Activated CD4-positive, alpha-beta T cell treated with anti-CD3 and anti-CD28 coated beads for 36 hours (primary cell): ENCODE measurements at places on chromosomes 4 and X.

GRCh38 chr4:97353876-97354275 lies 789.4 kb downstream of the STPG2 start:
- no peak for DNase-seq

DNA sequence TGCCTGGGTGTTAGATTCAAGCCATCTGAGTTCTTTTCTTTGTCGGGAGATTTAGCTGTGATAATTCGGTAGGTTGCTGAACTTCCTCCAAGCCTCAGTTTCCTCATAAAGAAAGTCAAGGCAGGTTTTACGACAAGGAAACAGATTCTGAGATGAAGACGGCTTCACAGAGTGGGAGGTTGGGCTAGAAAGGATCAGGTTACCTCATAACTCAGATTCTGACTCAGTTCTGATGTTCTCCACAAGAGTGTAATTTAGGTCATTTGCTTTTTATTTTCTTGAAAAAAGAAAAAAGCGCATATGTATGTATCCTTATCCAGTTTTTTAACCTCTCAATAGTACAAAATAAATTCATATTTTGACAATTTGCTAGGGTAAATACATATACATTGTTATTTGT lies 47.2 kb upstream of the ELOVL6 start:
- no peak for DNase-seq

DNA sequence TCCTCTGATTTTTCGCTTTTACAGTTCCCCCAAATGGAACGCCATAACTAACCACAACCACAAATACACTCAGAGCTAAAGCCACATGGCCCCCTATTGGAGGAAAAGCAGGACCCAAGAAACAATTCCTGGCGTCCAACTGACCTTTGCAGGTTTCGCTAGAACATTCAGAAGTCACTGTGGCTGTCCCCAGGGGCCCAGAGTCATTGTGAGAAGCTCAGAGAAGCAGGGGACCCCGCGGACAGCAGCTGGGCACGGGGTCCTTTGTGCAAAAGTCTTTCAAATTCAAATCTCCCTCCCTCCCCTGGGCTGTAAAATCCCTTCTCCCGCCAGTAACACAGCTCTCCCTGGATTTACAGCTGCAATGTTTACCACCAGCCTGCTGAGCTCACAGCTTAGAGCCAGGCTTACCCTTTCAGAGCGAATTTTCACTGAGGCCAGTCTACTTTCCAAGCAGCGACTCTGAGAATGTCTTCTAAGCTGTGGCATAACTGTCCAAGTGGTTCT lies 214.8 kb downstream of the CRLF2 start:
- DNase-seq = no peak

GRCh38 chrX:134658002-134658759 lies at the start of gene PLAC1:
Gene PLAC1, minus strand, starts transcription at chrX:134658471. Its CDS starts 91,789 bp downstream, at chrX:134566682.
- no peak for DNase-seq

DNA sequence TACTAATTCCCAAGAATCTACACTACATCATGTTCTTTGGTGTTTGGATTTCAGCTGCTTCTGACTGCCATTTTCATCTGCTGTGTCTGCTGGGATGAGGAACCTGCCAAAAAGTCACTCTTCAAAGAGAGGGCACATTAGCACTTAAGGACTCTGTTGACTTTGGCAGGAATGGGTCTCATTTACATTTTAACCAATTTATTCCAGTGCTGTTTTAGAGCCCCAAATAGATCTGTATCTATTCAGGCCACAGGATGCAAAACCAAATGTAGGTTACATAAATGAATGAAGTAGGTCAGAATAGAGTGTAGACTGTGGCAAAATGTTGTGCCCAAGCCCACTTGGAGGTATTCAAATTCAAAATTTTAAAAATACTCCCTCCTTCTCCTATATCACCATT lies 14.4 kb downstream of the TXK start:
- DNase-seq = no peak

GRCh38 chr4:73585345-73585744 lies 34.9 kb downstream of the RASSF6 start:
- DNase-seq = no peak

DNA sequence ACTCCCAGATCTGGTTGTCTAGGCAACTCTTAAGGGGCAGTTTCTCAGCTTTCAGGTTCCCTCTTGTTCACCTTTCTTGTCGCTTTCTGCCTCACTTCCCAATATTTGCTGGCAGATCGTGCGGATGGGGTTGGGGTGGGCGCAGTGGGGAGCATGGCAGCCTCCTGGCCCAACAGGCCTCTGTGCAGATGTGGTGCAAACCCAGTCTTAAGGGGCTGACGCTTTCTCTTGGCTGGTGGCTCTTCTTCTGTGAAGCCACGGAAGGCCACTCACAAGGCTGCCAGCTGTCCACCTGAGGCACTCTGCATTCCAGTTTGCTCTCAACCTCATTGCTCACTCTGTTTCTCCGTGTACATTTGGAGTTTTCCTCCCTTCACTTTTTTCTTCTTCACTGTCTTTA lies 61.7 kb downstream of the NBDY start:
- no peak for DNase-seq

DNA sequence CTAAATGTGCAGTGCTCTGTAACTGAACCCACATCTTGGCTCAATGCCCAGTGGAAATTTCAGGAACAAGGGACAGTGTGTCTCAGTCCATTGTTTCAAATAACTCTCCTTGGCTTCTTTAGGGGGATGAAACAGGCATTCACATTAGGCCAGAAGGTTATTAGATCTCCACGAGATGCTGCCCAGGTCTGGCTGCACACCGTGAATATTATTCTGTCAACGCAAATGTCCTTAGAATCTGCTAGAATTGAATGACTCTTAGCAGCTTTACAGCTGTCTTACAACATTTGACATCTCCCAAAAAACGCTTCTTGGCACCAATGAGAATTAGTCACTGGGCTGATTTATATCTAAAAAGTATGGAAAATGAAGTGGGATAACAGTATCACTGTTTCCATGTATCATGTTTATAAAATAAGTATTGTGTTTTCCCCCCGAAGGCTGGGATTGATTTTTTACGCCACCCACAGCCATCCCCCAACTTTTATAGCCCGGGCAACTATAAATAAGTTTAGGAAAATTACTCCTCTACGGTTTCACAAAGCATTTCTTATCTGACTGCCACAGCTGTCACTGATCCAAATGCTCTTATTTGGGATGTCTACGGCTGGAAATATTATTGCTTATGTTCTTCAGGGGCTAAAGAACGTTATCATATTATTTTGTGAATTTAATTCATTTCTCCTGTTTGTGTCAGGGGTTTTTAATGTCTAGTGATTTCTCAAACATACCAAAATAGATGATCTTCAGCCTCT lies 559.7 kb upstream of the FAT1 start:
- DNase-seq = no peak

DNA sequence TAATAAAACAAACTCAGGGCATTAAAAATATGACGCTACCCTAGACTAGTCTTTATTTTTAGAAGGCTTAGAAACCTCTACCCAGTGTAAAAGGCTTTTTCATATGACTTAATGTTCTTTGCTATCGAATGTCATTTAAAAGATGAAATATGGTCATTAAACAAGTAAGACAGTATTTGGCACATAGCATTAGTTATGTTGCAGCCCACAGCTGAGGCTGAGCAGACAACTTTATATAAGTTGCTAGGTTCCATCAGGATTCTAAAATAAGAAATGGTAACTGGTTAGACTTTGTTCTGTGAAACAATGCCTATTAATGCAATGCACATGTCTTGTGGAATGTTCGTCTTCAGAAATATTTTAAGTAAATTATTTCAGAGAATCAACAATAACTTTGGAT lies 10.4 kb upstream of the PRSS12 start:
- DNase-seq = no peak

GRCh38 chr4:62288808-62289541 lies 1088.8 kb downstream of the ADGRL3 start:
- DNase-seq = no peak

- DNase-seq = no peak
Measured at GRCh38 chr4:13088726-13089658, 395.1 kb downstream of the RAB28 start.

- no peak for DNase-seq
Measured at GRCh38 chrX:133523526-133523925, 108.2 kb upstream of the GPC4 start.

DNA sequence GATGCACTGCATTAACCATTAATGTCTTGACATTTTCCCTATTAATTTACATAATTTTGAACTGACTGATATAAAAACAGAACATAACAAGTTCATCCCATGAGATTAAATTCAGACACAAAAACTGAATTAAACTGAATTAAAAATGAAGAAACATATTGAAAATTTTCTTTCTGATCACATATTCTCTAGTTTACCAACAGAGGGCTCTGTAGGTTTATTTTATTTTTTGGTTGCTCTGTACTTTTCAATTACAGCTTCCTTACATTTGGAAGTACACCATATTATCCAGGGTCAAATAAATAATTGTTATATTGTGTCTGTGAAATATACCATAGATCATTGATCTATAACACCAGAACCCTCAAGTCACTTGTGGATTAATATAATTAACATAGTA lies 27.3 kb upstream of the CT83 start:
- no peak for DNase-seq

GRCh38 chrX:40172401-40173142 lies 74.8 kb upstream of the BCOR start:
- DNase-seq = peak; percentile 51

- no peak for DNase-seq
Measured at GRCh38 chrX:105650577-105650976, 171.8 kb upstream of the NRK start.

- DNase-seq = peak; percentile 77
Measured at GRCh38 chr4:152255437-152255836, 280.5 kb downstream of the FBXW7 start.

GRCh38 chr4:2858451-2859217 lies 15.0 kb downstream of the ADD1 start:
- no peak for DNase-seq

DNA sequence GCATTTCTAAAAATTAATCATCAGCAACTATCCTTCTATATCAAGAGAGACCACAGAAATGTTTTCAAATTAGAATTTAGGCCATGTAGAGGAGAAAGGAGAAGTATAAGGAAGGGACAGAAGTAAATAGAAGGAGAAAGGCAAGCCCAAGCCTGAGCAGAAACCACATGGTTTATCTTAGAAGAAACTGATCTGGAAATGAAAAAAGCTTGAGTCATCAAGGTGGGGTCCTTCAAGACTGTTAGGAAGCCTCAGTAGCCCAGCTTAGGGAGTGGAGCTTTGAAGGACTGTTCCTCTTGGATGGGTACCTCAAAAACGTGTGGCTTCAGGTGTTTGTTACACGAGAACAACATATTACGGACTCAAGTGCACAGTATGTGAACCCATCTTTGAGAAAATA lies 4.5 kb downstream of the BMX start:
- no peak for DNase-seq

DNA sequence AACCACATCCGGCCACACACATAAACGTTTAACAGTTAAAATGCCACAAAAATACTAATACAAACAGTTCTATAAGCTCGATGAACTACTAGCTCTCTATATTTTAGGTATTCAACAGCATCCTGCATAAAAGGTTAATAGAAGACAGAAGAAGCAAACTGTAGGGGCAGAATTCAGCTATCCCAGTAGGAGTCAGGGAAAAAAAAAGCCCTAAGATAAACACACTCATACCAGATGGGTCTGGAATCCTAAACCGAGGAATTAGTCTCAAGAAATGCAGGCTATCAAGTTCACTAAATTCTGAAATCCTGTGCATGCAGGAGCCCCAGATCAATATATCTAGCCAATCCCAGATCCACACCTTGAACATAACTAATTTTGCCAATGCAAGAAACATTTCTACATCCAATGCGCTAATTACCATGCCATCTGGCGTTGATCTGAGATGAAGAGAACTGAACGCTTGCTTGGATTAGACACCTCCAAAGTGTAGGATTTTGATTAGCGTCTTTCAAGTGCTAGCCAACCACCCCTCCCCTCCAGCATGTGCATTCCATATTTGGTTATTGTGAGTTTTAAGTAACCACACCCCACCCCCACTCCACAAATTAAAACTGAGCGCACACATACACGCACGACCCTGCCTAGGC lies 512.2 kb upstream of the INTU start:
- DNase-seq = no peak

GRCh38 chr4:185898413-185898812 lies 86.4 kb upstream of the SORBS2 start:
- DNase-seq = no peak

DNA sequence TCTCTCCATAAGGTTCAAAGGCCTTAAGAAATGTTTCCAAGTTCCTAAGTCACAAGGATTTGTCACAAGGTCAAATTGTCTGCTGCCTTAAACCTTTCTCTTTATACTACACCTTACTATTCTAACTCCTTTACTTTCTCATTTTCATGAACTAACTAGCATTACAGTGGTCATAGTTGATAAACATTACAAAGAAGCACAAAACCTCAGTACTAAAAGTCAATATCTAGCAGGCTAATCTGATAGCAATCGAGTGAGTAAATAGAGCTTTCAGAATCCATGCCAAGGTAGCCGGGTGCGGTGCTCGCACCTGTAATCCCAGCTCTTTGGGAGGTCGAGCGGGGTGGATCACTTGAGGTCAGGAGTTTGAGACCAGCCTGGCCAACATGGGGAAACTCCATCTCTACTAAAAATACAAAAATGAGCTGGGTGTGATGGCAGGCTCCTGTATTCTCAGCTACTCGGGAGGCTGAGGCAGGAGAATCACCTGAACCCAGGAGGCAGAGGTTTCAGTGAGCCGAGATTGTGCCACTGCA lies 510.0 kb downstream of the GBA3 start:
- DNase-seq = no peak

DNA sequence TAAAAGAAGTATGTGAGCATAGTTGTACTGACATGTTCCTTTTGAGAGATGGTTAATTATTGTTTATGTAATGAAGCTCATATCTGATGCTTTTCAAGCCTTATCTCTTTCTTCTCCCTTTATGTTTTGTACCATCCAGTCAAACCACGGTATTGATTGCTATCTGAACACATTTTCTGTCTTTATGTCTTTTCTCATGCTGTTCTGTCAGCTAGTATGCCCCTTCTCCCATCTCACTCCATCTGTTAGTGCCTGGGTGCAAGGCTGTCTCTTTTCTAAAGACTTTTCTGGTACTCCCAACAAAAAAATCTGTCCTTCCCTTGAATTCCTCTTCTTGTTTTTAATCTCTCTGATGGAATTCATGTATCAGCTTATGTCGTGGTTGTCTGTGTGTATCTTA lies 883.8 kb upstream of the IGFBP7 start:
- DNase-seq = no peak

GRCh38 chr4:6858997-6859396 lies 50.6 kb upstream of the TBC1D14 start:
- no peak for DNase-seq

- DNase-seq = no peak
Measured at GRCh38 chrX:38651625-38652601, 90.6 kb downstream of the TSPAN7 start.

DNA sequence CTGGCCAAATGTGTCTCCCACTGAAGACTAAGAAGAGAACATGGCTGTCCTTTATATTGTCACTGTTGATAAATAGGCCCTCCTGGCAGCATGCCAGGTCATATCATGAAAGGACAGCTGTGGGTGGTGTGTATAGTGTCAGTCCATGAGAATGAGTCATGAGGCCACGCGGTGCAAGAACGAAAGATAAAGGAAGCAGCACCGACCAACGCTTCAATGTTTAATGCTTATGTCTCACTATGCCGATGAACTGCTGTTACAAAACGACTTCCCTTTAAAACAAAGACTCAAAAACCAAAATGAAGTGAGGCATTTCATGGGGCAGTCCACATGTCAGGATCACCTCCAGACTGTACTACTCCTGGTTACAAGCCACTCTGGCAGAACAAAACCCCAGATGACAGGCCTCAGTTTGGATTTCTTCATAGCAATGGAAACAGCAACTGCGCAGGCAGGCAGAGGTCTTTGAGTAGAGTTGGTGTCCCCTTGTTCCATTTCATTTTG lies 5.2 kb upstream of the TCEANC start:
- peak; percentile 79 for DNase-seq
